Esophagus muscularis mucosa (tissue), 4 donors: ENCODE measurements at places on chromosomes 1 and 21.

- no peak for DNase-seq
These were observed at the start of gene FAM3B for GRCh38 chr21:41316200-41317062. TSS of gene FAM3B (plus strand) at chr21:41316801. CDS start at chr21:41316880, 79 bp downstream.

DNA sequence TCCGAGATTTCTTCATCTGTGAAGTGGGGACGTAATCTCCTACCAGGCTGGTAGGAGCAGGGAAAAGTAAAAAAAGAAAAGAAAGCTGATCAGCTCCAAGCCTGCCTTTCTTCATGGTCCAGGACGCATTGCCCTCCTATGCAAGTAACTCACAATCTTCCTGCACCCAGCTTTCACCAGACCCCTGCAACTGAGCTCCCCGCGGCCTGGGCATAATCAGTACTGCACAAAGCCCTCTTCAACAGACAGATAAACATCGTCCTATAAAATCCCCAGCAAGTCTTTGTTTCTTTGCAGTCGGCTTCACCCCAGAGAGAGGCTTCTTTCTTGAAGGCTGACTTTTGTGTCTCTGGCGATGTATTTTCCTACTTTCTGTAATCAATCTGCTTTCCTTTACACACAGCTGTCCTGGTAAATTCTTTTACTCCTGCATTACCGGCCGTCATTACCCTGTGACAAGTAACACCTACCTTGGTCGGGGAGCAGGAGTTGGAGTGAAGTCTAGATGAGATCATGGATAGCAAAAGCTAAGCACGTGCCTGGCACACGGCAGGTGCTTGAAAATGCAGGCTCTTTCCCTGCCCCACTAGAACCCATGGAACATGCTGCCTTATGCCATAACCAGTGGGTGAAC is 8.3 kb downstream of the PADI1 start:
- DNase-seq, result no peak

DNA sequence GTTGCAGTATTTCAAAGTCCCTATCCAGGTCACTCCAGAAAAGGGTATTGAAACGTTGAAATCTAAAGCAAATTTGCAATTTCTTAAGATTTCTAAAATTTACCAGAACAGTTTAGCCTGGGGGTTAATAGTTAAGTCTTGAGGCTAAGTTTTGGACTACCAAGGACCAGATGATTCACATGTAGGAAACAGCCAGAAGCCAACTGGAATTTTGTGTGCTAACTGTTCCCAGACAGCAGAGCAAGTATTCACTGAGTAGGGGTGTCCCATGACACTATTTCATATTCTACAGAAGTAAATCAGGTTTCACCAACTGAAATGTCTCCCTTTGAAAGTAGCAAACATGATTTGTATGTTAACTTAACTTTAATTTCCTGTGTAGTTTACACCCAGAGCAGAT is 11.5 kb upstream of the C1orf105 start:
- no peak for DNase-seq

GRCh38 chr1:221204055-221204833 is 325.0 kb downstream of the HLX start:
- DNase-seq, result no peak

GRCh38 chr1:245842106-245842505 is 665.0 kb downstream of the SMYD3 start:
- no peak for DNase-seq

DNA sequence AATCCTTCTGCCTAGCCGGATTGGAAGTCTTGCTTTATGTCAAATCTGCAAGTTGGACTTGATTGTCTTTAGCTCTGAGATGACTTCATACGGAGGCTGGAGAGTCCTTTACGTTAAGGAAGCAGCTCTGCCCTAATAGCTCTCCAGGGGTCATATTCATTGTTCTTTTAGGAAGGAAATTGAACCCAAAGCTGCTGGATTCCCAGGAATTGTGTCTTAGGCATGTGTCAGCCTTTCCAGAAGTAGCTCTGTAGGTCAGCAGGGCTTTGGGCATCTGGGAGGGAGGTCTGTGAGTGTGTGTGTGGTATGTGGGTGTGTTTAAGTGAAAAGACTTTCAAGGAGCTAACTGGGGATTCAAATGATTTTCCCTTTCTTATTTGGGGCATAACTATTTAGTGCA is 82.4 kb downstream of the ABCA4 start:
- no peak for DNase-seq

- DNase-seq, result no peak
These were observed 19.9 kb downstream of the PLA2G4A start for GRCh38 chr1:186848509-186849130.

- peak; percentile 96 for DNase-seq
These were observed 228.2 kb downstream of the PBX1 start for GRCh38 chr1:164786980-164787833.

DNA sequence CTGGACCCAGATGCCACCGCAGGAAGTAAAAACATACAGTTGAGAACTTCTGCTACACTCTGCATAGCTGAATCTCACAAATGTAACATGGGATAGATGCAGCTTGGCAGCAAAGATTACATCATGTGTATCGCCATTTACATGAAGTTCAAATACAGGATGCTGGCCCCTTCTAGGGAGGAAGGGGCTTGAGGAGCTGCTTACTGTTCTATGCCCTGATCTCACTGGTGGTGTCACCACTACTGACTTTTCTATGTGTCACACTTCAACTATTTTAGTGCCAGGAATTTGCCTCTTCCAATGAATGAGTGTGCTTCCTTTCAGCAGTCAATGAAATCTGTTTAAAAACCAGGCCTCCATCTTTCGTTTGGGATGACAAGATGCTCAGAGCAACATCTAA is 31.1 kb downstream of the MRAP start:
- no peak for DNase-seq

- DNase-seq, result no peak
These were observed 353.7 kb downstream of the ADGRL2 start for GRCh38 chr1:82154219-82154970.

GRCh38 chr1:49995734-49996133 is 28.0 kb downstream of the AGBL4 start:
- DNase-seq, result no peak

DNA sequence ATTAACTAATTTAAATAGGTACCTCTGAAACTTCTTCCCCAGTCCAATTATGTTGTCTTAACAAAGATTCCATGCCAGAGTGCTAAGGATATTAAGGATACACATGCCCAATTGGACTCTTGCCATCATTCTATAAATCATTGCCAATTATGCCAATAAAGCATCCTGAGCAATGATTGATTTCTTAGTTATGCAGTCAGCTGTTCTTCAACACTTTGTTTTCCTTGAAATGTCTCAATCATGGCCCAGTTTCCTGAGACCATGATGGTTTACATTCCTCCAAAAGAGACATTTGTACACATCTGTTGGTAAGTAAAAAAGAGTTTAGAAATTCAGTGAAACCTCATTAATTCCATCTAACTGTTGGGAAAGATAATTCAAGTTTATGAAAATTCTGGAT is 180.4 kb upstream of the PKN2 start:
- DNase-seq, result no peak

GRCh38 chr1:232307296-232308017 is 322.5 kb downstream of the SIPA1L2 start:
- DNase-seq, result no peak

GRCh38 chr21:45169682-45170081 is 95.3 kb downstream of the ADARB1 start:
- peak; percentile 70 for DNase-seq

DNA sequence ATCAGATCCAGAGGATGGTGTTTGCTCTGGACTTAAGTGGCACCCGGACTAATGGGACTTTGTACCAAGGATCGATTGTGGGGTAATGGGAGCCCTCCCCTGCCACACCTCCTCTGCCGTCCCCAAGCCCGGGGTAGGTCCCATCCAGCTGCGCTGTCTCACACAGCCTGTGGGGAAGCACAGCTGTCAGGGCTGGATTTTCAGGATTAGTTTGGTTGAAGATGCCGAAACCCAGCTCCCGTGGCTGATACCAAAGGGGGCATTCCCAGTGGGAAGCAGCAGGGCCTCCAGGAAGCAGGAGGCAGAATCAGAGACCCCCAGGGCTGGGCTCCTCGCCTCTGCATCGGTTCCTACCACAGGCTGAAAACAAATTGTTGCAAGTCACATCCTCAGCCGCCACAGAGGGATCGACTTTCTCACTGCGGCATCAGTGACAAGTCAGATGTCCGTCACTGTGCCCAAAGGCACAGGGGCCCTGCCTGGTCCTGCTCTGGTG is 59.7 kb downstream of the MATN1 start:
- no peak for DNase-seq

- no peak for DNase-seq
These were observed 22.8 kb upstream of the CSF1 start for GRCh38 chr1:109887884-109888283.

DNA sequence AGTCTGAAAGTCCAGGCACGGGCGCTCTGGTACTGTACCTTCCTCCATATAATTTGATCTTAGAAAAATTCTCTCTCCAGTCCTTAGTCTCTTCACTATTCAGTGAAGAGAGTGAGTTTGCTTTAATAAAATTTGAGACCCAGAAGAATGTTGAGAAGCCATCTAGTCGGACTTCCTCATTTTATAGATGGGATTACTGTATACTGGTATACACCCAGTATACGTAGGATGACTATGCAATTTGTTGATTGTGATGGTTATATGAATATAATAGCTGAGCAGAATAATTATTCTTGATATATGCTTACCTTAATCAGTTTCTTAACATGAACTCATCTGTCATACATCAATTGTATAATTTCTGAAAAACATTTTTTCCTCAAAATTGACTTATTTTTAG is 328.0 kb upstream of the B3GALT2 start:
- DNase-seq, result no peak

DNA sequence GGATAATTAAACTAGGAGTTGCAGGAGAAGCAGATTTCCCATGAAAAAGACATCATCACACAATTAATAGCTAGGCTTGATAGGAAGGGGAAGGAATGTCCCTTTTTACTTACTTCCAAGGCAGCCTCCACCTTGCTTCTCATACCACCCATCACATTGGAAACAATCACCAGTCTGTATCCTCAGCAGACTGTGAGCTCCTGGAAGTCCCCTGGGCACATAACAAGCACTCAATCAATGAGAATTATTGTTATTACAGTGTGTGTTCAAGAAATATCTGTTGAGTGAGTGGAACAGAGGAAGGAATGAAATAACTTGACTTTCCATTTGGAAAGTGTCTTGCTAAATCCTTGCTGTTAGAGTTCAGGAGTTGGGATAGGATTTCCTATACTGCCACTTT is 36.2 kb downstream of the HIVEP3 start:
- no peak for DNase-seq

- no peak for DNase-seq
These were observed 70.2 kb upstream of the ERRFI1 start for GRCh38 chr1:8096105-8097011.

DNA sequence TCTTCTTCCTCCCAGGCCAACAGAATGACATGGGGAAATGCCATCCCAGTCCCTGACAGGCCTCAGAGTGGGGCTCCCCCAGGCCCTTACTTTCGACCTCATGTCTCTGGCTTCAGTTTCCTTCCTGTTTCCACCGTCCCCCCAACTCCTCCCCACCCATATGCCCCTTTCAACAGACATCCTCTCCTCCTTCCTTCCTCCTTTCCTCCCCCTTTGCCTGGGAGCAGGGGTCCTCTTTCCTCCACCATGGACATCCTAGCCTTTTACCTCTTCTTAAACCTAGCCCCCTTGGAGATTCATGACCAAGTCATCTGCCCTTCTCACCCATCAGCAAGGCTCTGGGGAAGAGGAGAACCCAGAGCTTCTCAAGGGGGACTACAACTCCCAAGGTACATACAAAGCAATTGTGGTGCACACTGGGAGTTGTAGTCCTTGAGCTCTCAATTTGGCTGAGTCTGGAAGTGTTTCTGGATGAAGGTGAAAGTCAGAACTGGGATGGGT is 4.0 kb downstream of the ZBTB7B start:
- DNase-seq, result no peak

DNA sequence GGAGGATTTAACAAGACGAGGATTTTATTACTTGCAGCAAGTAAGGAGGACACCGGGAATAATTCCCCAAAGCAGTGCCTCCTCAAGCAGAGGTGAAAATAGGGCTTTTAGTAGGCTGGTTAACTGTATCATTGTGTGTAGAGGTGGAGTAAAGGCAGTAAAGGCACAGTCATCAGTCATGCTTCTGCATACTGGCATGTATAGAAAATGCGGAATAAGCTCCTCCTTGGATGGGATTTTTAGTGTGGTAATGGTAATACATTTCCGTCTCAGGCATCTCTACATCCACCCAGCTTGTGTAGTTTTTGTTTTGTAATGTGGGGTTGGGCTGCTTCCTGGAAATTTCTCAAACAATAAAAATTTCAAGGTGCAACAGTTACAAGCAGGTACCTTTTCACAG is 27.4 kb upstream of the GPR25 start:
- no peak for DNase-seq

DNA sequence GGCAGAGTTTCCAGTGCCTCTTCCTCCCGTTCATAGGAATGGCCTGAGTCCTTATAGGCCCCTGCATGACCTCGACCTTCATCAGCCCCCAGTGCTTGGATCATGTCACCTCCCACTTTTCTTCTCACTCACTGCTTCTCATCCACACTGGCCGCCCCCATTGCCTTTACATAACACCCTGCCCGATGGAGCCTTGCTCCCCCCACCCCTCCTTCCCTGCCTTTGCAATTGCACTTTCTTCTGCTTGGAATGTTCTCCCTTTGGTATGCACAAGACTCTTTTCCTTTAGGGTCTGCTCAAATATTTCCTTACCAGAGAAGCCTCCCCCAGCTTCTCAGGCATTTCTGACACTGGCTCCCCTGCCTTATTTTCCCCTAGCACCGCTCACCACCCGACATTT is 125.2 kb upstream of the KCNJ6 start:
- no peak for DNase-seq

GRCh38 chr1:210321131-210321530 is 7.6 kb upstream of the HHAT start:
- DNase-seq, result no peak

DNA sequence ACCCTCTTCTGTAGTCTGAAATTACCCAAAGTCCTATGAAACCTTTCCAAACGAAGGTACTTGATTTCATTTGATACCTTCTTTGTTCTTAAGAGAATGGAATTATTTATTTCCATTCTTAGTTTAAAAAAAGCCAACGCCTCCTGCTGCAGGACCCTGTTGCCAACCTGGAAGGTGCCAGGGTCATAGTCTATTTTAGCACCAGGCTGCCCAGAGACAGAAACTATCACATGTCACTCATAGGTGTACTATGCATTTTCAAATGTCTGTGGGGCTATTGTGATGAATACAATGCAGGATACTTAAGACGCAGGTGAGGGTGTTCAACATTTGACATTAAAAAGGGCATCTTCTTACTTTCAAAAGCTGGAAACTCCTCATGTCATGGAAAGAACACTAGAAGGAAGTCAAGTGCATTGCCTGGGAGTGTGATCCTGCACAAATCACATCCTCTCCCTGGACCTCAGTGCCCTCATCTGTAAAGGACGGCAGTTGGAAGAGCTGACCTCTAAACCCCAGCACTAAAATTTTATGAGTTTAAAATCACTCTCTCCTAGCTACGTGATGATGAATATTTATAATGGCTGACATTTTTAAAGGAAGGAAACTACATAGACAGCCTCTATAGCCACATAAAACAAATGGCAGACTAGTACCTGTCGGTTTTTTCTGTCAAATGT is 107.3 kb upstream of the SYT6 start:
- DNase-seq, result peak; percentile 2

GRCh38 chr1:244010191-244010590 is 40.9 kb upstream of the ZBTB18 start:
- DNase-seq, result no peak

- DNase-seq, result no peak
These were observed 12.8 kb downstream of the ABCG1 start for GRCh38 chr21:42231756-42232155.

- no peak for DNase-seq
These were observed 211.2 kb downstream of the PTGER3 start for GRCh38 chr1:70836456-70836855.

GRCh38 chr1:184297244-184297750 is 89.5 kb upstream of the C1orf21 start:
- no peak for DNase-seq
